ENCODE measurements at places on chromosomes 11 and 22.

DNA sequence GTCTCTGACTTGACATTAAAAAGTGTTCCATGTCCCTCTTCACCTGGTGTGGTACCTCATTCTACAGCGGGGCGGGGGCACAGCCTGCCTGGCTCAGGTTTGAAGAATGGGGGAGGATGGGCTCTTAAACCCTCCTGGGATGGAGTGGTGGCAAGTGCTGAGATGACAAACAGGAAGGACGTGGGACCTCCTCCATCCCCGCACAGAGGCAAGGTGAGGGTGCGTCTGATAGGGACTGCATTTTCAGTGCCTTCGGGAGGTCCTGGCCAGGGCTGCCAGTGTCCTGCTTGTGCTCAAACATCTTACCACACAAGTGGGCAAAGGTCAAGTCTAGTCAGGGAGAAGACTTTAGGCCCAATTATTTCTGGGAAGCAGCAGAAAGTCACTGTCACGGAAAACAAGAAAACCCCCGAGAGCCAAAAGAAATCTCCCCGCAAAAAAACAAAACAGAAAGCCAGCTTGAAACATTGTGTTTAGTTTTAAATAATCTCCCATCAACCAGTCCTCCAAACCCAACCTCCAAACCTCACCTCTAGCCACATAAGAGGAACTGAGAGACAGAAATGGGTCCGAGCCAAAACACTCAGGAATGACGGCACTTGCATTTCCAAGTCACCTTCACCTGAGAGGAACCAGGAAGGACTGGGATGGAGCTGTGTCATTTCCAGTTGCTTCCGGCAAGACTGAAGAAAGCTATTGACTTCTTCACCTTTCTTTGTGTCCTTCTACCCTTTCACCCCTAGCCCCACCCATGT lies 966.5 kb downstream of the NTM start:
- no peak for DNase-seq

- DNase-seq: peak; percentile 41
Observed at GRCh38 chr11:46489656-46490560, 98.3 kb upstream of the CHRM4 start.

- DNase-seq: no peak
Observed at GRCh38 chr11:74005721-74006517, 3.0 kb downstream of the UCP3 start.

DNA sequence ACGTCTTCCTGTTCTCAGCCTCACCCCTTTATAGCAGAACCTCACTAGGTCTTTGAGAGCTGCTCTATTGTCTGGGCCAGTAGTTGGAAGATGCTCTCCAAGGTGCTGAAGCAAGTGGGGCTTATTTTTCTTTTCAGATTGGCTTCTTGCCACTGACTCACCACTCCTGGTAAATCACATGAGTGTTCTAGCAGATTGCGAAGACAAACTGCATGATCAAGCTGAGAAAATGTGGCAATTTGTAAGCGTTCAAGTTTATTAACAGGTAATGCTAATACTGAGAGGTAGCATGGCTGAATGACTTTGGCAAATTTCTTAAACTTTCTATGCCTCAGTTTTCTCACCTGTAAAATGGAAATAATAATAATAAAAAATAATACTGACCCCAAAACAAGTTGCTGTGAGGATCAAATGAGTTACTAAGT lies 59.2 kb downstream of the CACNG2 start:
- DNase-seq: no peak

- DNase-seq: no peak
Observed at GRCh38 chr11:36156161-36156816, 132.9 kb downstream of the COMMD9 start.

DNA sequence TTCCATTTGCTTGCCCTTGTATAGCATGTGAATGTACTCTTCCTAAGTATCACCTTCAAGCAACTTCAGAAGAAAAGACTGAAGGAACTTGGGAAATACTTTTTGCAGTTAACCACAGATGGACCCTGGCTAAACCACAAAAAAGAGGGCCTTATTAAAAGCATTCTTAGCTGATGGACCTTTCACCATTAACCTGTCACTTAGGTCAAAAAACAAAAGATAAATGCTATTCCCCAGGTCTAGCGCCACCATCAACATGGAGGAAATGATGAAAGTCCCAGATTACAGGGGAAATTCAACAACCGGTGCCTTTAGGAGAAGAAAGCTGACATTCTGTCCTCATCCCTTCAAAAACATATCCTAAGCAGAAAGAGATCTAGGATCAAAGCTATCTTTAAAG lies 29.5 kb downstream of the STK33 start:
- DNase-seq: no peak

DNA sequence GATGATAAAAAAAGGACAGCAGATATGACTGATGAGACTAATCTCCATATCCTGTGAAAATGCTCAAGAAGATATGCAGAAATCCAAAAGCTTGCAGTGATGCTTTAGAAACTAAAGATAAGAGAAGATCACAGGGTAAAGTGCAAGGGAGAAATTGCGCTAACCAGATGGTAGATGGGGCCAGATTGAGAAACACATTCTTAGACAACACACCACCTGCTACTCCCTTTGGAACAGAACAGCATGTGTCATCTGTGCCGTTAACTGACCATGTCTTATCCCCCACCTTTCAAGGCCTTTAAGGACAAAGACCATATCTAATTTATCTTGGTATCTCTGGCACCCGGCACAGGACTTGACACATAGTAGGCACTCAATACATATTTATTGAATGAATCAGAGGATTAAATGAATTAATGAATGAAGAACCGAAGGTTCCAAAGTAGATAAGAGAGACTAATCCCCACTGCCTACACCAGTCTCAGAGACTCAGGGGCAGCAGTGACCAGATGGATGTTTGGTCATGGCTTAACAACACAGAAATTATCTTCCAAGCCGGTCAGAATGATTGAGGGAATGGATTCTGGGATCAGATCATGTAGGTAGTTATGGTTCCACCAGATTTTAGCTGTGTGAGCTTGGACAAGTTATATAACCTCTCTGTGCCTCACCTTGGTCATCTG lies 12.3 kb upstream of the P2RY2 start:
- no peak for DNase-seq

GRCh38 chr11:111465400-111465799 lies 46.8 kb downstream of the BTG4 start:
- no peak for DNase-seq

DNA sequence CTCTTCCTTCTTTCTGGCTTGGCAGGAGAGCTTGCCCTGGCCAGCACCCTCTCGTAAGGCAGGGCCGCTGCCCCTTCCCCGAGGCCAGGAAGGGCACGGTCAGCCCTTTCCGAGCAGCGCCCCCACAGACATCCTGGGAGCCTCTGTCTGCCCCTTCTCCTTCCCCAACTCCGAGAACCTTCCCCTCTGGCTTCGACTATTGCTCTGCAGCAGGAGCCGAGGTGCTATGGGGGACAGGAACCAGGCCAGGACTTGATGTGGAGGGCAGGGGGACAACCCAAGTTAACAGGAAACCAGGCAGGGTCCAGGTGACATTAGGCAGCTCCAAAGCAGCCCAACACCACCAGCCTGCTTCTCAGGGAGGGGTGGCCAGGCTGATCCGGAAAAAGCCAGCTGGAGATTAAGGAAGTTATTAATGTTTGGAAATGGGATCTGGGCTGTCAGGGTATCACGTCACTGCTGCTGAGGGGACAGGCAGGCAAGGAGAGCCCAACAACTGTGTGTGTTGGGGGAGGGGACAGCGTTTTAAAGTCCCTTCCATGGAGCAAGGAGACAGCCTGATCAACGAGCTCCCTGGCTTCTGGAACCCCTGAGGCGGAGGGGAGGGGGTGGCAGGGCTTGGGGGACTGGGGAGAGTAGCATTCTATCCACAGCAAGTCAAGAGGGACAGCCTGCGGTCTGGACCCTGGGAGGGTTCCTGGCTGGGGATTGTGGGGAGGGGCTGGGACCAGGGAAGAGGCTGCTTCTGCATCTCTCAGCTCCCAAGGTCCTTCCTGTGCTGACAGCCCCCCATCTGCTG lies 27.3 kb downstream of the SYT7 start:
- DNase-seq: no peak

DNA sequence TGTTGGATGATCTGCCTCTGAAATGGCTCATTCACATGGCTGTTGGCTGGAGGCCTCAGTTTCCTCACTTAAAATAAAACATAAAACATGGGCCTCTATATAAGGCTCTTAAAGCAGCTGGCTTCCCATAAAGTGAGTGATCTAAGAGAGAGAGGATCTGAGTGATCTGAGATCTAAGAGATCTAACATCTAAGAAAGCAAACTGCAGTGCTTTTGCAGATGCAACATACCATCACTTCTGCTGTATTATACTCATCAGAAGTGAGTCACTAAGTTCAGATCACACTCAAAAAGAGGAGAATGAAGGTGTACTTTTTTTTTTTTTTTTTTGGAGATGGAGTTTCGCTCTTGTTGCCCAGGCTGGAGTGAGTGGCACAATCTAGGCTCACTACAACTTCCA lies 18.1 kb upstream of the HSPA8 start:
- DNase-seq: no peak

GRCh38 chr11:3775736-3776406 lies 21.5 kb downstream of the NUP98 start:
- DNase-seq: no peak

- no peak for DNase-seq
Observed at GRCh38 chr11:17538054-17538453, 6.2 kb downstream of the USH1C start.

Data from CD4-positive, alpha-beta T cell treated with Interleukin-6 for 4 hours (primary cell).